ENCODE measurements at places on chromosomes 6 and 20.

- no peak for DNase-seq
Measured at GRCh38 chr6:91083211-91083610, 496.3 kb upstream of the MAP3K7 start.

GRCh38 chr20:21288587-21289370 lies 14.4 kb upstream of the XRN2 start:
- DNase-seq, result no peak

GRCh38 chr6:68427630-68428029 lies 207.5 kb upstream of the ADGRB3 start:
- peak; percentile 15 for DNase-seq

DNA sequence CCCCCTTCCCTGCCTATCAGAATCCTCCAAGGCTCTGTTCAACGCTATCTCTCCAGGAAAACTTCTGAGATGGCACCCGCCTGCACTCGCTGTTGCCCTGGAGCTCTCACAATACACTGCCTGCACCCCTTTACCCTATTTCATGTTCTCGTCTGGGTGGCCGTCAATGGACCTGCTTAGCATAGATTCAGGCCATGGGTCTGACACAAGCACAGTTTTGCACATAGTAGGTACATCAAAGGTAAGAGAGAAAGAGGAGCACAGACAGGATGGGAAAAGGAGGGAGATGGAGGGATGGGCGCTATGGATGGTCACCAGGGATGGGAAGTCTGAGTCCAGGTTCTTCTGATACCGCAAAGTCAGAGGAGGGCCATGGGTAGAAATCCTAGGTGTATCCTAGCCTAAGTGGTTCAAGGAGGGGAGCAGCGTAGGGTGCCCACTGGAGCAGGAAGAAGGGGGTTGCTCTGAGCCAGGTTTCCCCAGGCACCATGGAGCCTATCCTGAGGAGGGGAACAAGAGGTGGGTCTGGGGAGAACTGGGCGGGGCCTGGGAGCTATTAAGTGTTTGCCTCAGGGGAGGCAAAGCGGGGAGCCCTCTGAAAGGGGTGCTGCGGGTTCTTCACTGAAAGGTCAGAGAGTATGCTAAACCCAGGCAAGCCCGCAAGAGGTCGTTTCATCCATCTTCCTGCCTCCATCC lies 89.3 kb downstream of the MRPL14 start:
- DNase-seq, result no peak

GRCh38 chr20:57093766-57094165 lies 172.7 kb downstream of the BMP7 start:
- DNase-seq, result no peak

- DNase-seq, result no peak
Measured at GRCh38 chr6:5095236-5095635, 10.1 kb downstream of the PPP1R3G start.

DNA sequence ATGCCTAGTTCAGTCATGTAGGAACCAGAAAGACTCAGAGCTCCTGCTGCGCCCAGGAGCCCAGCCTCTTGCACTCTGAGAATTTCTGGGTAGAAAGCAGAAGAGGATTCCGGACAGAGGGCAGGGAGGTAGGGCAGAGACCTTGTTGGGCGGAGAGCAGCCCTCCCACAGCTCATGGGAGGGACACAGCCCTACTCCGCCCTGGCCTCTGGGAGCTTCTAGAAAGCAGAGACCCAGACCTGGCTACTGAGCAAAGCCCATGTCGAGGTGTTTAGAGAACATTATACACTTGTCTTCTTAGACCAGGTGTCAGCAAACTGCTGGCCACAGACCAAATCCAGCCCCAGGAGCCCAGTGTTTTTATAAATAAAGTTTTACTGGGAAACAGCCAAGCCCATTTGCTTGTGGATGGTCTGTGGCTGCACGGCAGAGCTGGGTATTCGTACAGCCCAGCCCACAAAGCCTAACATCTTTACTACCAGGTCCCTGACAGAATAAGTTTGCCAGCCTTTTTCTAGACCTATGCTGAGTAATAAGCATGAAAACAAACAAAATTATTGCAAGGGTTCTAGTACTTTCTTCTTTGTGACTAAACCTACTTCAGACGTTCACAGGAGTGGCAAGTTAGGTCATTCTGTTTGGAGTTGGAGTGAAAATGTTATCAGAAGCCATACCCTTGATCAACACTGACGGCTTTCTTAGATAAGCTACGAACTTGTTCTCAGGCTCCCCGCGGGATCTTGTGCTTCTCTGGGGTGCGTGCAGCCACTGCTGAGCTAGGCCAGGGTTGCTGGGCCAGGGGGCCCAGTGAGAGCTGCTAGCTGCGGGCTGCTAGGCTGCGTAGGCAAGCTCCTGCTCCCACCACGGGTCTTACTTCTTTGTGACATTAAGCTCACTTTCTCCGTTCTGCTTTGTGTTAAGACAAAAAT lies 235.1 kb upstream of the FOXQ1 start:
- DNase-seq, result no peak

DNA sequence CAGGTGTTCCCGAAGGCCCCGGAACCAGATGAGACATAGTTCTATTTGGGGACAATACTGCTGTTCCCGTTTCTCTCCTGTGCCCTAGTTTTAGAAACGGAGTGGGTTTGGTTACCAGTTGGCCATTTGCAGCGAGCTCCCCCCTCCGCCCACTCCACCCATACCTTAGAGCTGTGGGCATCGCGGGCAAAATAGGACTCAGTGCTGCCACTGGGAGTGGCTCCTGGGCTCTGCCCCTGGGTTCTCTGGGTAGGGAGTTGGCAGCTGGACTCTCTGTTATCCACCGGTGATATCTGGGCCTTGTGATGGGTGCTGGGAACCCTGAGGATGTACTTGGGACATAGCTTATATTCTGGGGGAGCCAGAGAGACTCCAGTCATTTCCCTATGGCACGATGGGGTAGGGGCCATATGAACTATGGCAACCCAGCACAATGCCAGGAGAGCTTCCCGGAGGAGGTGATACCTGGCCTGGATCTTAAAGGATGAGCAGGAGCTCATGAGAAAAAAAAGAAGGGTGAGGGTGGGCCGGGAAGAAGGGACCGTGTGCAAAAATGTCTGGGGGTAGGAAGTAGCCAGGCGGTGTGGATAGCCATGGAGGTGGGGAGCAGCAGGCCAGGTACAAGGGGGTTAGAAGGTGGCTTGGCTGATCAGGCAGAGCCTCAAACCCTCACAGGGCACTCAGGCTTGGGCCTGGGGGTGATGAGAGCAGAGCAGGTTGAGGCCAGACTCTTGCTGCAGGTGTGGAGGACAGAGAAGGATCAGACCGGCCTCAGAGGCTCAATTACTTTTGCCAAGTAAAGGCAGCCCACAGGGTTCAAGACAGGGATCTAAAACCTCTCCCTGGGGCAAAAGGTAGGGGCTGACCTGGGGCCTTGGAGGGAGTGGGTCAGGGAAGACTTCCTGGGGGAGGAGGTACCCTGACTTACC lies 9.6 kb downstream of the SRC start:
- DNase-seq, result no peak

DNA sequence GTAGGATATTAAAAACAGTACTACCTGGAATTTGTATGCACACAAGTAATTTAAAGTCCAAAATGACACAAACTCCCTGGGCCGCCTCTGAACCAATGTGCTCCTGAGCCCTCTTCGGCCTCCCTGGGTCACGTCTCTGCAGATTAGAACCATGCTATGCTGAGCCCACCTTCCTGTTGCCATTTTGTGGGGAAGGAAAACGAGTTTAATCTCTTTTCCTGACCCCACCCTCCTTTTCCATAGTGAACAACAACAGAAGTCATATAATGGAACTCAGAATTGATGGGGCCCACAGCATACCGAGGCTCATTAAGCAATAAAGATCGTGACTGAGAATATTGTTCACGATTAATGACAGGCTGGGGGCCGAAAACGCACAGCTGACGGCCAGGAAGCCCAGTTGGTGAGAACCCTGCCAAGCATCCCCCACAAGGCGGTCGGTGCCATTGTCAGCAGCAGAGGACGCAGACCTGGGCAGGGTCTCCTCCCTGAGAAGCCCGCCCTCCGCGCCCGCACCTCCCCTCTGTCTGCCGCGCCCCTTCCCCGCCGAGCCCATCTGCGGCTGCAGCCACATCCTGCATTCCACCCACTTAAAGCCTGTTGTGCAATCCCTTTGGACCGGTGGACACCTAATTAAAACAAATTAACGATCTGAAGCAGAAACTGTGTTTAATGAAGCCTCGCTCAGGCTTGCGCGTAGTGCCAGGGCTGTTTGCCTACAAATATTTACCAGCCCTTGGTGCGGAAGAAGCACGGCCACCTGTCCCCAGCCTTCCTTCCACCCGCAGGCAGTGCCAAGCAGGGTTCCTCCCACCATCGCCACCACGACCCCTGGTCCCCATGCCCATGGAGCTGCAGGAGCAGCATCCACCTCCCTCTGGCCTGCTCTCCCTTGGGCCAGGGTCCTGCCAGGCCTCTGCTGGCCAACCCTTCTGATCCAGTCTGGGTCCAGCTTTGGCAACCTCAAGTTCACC lies 68.1 kb downstream of the DLL1 start:
- DNase-seq, result peak; percentile 38

Data from MCF 10A (cell line).